ENCODE measurements at places on chromosomes 12 and 14. TPM values are rescaled to one million over a fixed set of nuclear protein-coding genes. Genes with fewer than 3 reads are reported as not detected.

The TMEM179 gene
- total RNA-seq, result 3.2 TPM

The ESRRB gene
- 1.4 TPM for total RNA-seq

The SLC17A8 gene
- total RNA-seq, result not detected

The GALNT16 gene
- 1.2 TPM for total RNA-seq

- DNase-seq, result no peak
Observed at GRCh38 chr14:72008666-72009065, 76.4 kb downstream of the RGS6 start.

DNA sequence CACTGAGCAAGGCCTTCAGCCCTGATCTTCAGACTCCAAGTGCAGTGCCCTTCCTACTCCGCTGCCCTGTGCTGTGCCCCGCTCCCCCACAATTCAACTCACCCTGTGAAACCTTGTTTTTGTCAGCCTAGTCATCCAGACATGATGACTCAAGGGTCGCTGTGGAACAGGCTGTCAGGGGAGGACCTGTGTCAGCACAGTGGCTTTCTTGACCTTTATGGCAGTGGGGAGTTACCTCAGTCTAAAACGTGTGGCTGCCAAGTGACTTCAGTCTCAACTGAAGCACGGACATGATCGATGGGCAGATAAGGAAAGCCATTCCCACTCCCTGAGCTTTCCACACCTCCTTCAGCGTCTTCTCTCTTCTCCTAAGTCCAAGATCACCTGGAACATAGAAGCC is 16.3 kb upstream of the FLVCR2 start:
- no peak for DNase-seq

DNA sequence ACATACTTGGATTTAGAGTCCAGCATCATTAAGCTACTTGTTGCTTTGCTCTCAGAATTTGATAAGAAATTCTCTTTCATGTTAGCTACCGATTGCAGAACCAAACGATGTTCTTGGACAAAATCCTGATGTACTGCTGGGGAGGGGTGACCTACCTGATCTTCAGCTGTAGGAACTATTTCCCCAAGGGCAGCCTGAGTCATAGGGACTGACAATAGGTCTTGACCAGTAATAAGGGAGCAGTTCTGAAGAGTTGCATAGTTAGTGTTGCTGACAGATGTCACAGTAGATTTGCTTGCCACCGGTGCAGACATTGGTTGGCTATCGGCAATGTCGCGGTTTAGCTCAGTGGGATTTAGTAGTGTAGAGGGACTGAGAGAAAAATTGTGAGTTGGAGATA is 10.6 kb downstream of the SIX4 start:
- no peak for DNase-seq

DNA sequence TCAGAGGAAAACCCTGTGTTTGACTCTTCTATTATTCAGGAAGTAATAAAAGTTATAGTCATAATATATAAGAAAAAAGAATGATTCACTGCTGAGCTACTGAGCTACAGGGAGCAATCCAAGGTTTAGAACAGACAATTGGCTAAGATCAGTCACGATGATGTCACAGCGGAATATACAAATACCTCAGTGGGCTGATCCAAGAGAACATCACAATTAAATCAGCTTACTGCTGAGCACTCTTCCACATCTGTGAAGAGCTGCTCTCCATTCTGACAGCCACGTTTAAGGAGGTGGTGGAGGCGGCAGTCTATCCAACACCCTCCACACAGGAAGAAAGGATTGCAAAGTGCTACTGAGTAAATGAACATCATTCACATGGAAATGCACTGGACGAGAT is 271.0 kb downstream of the APAF1 start:
- no peak for DNase-seq

- no peak for DNase-seq
Observed at GRCh38 chr12:946631-947030, 2.9 kb downstream of the RAD52 start.
